Endodermal cell (in vitro differentiated cells): ENCODE measurements at places on chromosomes 7 and 10. TPM values are rescaled to one million over a fixed set of nuclear protein-coding genes. Genes with fewer than 3 reads are reported as not detected.

- peak; percentile 92 for DNase-seq
These were observed 49.1 kb upstream of the ELN start for GRCh38 chr7:73978661-73979563.

DNA sequence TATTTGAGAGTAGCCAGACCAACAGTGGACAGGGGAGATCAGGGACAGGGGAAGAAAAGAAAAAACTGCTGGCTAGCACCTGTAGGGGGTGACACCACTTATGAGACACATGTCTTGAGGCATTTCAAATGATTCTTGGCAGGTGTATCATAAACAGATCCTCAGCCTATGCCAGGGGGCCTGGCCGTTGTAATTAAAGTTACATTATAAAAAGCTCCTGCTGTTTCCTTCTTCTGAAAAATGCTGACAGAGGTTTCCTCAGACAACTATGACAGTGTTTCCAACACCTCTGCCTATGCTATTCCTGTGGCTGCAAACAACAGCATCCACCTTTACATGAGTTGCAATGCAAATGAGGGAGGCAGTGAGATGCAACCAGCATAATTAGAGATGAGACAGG lies 281.0 kb upstream of the PTER start:
- peak; percentile 49 for DNase-seq

The OR13A1 gene
- 0.31 and 0.36 TPM in 2 replicates for total RNA-seq

DNA sequence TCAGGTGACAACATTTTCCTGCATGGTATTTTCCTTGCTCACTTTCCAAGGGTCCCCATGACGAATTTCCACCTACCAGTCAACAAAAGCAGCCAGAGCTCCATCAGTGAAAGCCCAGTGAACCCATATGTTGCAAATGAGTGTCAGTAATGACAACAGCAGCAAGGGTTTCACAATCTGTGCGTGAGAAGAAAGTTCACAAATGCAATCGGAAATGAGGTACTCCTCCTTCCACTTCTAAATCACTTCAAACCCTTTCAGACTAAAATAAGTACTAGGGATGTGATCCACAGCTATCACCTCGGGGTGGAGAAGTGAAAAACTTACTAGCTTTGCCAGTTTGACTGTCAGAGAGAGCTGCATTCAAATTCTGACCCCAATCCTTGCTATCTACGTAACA lies 55.6 kb upstream of the BET1 start:
- no peak for DNase-seq

The TRIM73 gene
- 2.1 to 5.8 TPM (median 5.6 TPM) in 3 replicates for total RNA-seq

DNA sequence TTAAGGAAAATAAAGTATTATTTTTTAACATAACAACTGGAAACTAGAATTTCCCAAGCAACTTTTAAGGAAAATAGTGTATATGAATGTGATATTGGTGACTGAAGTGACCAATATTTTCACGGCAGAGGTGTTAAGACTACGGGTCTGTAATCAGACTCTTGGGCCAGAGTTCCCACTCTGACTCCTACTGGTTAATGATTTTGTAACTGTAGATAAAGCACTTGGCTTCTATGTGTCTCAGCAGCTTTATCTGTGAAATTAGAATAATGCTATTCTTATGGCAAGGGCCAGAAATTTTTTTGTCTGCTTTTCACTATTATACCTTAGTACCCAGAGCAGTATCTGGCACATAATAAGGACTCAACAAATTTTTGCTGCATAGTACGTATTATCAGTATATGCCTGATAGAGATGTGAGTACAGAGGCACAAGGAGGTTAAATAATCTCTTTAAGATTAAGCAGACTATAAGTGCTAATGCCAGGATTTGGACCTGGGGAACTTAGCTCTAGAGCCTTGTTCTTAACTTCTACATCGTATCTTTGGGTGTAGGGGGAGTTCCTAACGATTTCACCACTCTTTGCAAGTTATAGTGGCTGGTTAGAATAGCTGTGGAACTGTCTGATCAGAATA lies 186.1 kb upstream of the SLC26A5 start:
- no peak for DNase-seq

- no peak for DNase-seq
These were observed 18.3 kb downstream of the STEAP1B start for GRCh38 chr7:22481726-22482125.

DNA sequence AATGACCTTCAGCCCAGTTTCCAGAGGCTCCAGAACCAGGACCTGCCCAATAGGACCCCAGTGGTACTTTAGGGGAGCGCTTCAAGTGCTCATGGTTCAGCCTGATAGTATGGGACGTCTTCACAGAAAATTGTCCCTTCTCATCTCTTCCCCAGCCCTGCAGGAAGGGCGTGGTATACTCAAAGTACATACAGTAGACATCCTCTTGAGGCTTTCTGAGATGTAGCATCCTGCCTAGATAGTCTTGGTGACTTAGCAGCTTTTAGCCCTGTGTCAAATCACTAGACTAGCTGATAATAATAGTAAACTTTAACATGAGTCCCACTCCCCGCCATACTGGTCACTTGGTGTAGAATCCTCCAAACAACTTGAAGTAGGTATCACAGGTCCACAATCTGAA lies 193.2 kb downstream of the CYP26A1 start:
- DNase-seq, result no peak

The NUPR2 gene
- not detected in 3 replicates for total RNA-seq

The EMX2 gene
- total RNA-seq, result not detected in 3 replicates

GRCh38 chr10:117442521-117442920 lies 67.3 kb upstream of the PDZD8 start:
- DNase-seq, result no peak

The ARL4A gene
- total RNA-seq, result 26.4 and 31.4 TPM in 2 replicates

- no peak for DNase-seq
These were observed 5.9 kb downstream of the TMEM176A start for GRCh38 chr7:150806454-150806853.

- DNase-seq, result no peak
These were observed 174.5 kb upstream of the ZMIZ1 start for GRCh38 chr10:78894089-78894840.

GRCh38 chr7:1758028-1758858 lies 88.2 kb downstream of the ELFN1 start:
- DNase-seq, result peak; percentile 78

DNA sequence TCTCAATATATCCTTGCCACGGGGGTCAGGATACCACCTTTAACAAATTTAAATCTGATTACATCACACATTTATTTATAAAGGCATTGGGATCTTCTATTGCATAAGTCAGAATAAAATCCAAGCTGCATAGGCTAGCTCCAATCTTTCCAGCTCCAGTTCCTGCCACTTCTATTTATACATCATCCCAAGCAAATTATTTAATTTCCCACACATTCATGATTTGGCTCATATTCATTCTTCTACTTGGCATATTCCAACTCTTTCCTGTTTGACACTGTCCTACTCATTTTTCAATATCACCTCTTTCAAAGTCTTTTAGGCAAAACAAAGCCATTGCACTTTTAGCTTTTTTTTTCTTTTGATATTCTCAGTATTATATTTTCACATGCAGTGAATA lies 579.0 kb upstream of the FZD8 start:
- no peak for DNase-seq

The IFIT5 gene
- total RNA-seq, result 1.5 and 1.7 TPM in 2 replicates

The LRIT1 gene
- total RNA-seq, result not detected in 3 replicates

The SPDYE8 gene
- total RNA-seq, result not detected in 2 replicates

DNA sequence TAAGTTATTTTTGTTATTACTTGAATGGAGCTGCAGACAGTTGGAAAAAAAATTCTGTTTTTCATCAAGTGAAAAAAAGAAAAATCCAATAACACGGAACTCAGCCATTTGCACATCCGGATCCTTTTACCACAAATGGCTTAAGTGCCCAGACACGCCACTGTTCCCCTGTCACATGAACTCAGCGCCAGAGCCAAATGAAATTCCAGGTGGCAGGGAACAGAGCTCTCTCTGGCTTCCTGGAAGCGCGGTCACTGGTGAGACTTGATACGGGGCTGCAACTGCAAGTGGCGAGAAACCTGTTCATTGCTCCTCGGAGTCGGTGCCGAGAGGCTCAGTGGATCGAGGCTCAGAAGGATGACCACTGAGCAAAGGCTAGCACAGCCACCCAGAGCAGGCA lies 60.8 kb upstream of the NPTX2 start:
- DNase-seq, result no peak

The TCF7L2 gene
- total RNA-seq, result 87.7 and 105 TPM in 2 replicates

The ACHE gene
- total RNA-seq, result 2.6 to 5.4 TPM (median 2.6 TPM) in 3 replicates

- DNase-seq, result no peak
These were observed 406.0 kb downstream of the PHF14 start for GRCh38 chr7:11379641-11380040.

The OR2A42 gene
- total RNA-seq, result not detected in 3 replicates

The ZNF804B gene
- 0.13 and 0.23 TPM in 2 replicates for total RNA-seq

GRCh38 chr10:3525832-3526449 lies 259.1 kb downstream of the KLF6 start:
- no peak for DNase-seq

The SPDYE2B gene
- not detected in 2 replicates for total RNA-seq

GRCh38 chr10:120979435-120980278 lies 128.5 kb downstream of the WDR11 start:
- DNase-seq, result peak; percentile 85

DNA sequence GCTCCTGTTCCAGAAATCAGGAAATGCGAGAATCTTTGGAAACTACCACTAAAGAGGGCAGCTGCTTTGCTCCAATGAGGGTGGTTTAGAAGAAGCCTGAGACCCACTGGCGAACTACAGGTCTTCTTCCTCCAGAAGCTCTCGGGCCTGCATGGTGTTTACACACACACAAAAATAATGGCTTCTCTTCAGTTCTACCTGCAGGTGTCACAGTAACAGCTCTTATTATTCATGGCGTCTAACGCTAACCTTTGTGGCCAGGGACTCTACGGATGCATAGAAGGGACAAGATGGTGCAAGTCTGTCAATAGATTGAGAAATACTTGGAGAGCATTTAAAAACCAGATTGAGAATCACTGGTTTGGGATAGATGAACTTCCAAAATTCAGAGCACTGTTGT lies 22.4 kb downstream of the GPR141 start:
- no peak for DNase-seq

DNA sequence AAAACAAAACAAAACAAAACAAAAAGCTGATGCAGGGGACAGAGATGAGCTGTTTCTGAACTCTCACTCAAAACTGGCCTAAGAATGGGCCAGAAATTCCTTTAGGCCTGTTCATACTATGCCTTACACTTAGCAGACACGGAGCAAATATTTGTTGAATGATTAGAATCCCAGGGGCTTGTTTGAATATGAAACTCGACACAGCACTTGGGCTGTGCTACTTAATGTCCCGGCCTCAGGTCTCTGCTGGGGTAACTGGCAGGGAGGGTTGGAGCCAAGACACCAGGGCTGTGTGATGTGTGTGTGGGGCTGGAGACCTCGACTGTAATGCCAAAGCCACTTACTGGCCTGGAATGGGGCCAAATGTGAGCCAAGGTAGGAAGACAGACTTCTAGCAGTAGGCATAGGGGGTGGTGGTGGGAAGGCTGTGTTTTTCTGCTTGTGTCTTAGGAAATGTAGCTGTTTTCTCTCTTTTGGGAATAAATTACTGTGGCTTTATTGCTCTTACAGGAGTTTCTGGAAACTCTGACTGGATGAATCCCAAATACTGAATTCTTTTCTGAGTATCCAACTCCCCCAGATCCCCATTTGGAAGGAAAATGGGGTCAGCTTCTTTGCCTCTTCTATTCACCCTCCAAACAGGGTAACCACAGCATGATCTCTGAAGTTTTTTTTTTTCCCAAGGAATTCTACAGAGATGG lies 66.7 kb downstream of the EMX2 start:
- no peak for DNase-seq

DNA sequence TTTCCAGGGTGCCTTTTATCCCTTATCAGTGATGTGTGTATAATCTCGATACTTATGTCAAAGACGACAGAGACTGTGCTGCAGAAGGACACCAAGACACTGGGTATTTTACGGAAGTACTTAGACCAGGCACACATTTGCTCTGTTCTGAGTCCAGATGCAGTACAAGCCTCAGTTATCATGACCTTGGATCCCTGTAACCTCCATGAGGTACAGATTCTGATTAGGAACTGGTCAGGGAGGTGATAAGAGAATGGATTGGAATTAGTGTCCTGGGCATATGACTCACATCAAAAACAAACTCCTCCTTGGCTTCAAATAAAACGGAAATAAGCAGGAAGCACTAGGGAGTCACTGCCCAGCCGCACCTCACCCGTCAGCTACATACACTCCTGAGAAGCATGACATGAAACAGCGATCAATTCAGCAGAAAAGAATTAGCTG lies 146.5 kb downstream of the SFMBT2 start:
- no peak for DNase-seq

DNA sequence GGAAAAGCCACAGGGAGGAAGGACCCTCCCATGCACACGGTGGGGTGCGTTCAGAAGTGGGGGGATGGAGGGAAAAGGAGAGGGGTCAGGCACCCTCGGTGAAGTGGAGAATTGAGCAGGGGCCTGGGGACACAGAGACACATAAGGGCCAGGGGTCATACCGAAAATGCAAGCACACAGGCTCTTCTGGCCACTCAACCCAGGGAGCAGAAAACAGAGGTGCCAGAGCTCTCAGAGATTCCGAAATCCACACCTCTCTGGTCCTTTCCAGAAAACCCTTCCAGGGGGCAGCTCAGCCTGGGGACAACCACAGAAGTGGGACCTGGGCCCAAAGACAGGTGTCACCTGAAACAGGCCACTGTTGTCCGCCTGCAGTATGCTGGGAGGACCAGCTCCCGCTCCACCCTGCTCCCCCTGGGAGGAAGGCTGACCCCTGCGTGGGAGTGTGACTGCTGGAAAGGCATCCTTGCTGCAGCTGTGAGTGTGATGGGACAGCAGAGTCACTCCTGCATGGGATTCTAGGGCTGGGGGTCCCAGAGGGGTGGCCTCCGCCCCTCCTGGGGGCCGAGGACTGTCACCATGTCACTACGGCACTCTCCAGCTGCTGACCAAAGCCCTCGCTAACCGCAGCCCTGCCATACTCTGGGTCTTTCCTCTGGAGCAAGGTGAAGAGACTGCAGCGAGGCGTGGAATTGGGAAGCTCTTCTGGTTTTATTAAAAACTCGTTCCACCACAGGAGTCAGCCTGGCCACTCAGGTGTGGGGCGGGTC lies 63.1 kb downstream of the TMEM209 start:
- peak; percentile 53 for DNase-seq
